ENCODE measurements at places on chromosomes 1 and 21. TPM values are rescaled to one million over a fixed set of nuclear protein-coding genes. Genes with fewer than 3 reads are reported as not detected.

The HIVEP3 gene
- total RNA-seq = 6.7 TPM

The KRTAP10-12 gene
- not detected for total RNA-seq

The OR10Z1 gene
- total RNA-seq = not detected

The KCND3 gene
- not detected for total RNA-seq

The ZZZ3 gene
- total RNA-seq = 43.3 TPM

GRCh38 chr1:170560681-170561285 is 28.8 kb downstream of the GORAB start:
- no peak for DNase-seq

DNA sequence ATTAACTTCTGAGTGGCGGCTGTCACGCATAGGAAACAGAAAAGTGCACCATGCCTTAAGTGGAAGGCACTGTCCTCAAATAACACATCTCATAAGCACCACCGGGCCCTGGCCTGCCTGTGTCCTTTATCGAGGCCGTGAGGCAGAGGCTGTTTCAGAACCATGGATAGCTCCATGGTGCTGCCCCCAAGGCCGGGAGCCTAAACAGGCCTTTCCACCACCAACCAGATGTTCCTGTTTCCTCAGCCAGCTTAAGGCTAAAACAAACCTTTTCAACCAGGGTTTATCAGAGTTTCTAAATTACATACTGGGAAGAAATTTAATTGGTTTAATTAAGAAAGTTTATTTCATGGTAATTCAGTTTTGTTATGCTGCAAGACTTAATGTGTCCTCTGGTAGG is 114.4 kb downstream of the DMRTA2 start:
- DNase-seq = no peak

DNA sequence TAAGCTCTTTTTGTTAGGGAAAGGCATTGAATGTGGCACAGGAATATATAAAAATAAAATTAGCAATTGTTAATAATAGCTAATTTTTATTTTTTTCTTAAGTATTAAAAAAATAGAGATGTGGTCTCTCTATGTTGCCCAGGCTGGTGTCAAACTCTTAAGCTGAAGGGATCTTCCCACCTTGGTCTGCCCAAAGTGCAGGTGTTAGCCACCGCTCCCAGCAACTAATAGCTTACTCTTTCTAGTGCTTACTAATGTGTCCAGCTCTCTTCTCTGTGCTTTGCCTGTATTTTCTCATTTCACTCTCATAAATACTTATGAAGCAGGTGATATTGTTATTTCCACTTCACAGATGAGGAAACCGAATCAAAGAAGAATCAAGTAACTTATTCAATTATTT is 13.4 kb upstream of the IL24 start:
- DNase-seq = no peak

GRCh38 chr1:24900985-24901781 is 28.9 kb downstream of the RUNX3 start:
- DNase-seq = no peak

DNA sequence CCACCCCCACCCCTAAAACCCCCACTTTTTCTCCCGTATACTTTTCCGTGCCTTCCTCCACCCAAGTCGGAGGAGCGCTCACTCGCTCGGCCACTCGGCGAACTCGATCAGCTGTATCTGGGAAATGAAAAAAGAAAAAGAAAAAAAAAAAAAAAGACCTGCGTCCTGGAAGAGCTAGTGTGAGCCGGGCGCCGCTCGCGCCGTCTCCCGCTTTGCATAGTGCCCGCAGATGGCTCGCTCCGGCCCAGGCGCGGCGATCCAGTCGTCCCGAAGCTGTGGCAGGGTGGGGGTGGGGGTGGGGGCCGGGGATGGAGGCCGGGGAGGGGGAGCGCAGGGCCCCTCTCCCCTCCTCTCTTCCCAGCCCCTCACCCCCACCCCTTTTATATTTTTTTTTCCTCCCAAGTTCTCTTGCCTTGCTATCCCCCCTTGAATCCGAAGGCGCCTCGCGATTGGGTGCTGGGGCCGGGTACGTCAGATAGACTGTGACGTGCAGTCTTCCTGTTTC is 299 bp upstream of the PROX1 start:
- no peak for DNase-seq

- DNase-seq = no peak
Observed at GRCh38 chr1:198003468-198003867, 86.3 kb downstream of the LHX9 start.

GRCh38 chr1:236393681-236394481 is at the start of gene EDARADD:
Gene EDARADD (plus strand): TSS chr1:236394286. CDS start chr1:236394445, 159 bp downstream.
- DNase-seq = no peak

- DNase-seq = no peak
Observed at GRCh38 chr1:180951186-180951745, 38.6 kb downstream of the KIAA1614 start.

GRCh38 chr1:239606850-239607400 is 220.6 kb downstream of the CHRM3 start:
- DNase-seq = no peak
